ENCODE measurements at places on chromosomes 7 and 10. TPM values are rescaled to one million over a fixed set of nuclear protein-coding genes. Genes with fewer than 3 reads are reported as not detected.

The MMS19 gene
- 57.7 TPM for total RNA-seq

The ASB4 gene
- total RNA-seq: not detected

The SPAM1 gene
- total RNA-seq: not detected

The PRPS1L1 gene
- total RNA-seq: not detected

The NDUFA5 gene
- total RNA-seq: 55.6 TPM
